ENCODE measurements at places on chromosomes 5 and 9.

DNA sequence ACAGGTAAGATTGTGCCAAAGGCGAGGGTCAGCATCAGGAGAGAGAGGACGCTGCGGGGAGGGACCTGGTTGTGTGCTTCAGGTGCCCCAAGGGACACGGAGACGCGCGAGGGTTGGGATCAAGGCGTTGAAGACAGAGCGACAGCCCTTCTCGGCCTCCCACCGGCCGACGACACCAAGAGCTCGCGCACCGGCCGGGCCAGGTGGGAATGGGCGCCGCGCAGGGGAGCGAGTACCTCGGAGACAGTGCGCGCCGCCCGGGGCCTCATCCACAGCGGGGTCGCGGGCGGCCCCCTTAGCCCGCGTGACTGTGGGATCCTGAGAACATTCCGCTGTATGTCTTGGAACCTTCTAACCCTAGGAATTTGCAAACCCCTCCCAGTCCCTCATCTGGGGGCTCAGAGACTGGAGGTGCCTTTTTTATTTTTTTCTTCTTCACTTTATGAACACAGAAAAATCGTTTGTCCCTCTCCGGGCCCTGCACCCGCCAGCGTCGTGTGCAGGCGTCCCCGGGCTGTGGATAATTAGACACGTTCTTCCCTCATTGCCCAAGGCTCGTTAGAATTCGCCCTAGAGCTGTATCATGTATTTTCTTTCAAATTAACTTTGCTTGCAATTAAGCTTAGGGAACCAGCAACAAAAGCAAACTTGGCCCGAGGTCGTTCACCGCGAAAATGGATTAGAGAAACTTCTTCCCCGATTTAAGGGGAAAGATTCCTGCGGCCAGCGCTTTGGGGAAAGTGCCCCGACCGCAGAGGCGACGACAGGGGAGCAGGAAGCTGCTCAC is 4.8 kb downstream of the FOXE1 start:
- DNase-seq = no peak

- DNase-seq = no peak
Measured at GRCh38 chr9:125772740-125773139, 25.6 kb downstream of the PBX3 start.

- DNase-seq = no peak
Measured at GRCh38 chr5:31235381-31235780, 41.9 kb downstream of the CDH6 start.

GRCh38 chr5:3265131-3265885 is 330.3 kb upstream of the IRX1 start:
- no peak for DNase-seq

DNA sequence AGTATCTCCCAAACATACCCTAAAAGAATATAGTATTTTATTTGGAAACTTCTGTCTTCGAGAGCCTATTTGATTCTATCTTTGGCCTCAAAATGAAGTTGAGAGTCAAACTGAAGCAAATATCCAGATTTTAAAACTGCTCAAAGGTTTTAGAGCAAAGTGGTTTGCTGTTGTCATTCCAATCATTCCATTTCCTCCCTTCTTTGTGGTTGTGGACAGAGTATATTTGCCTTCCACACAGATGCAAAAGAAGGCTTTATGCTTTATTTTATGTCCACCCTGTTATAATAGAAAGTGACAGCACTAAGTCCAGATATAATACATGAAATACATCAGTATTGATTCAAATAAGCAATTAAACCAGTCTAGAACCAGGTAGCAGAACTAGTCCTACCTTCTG is 12.4 kb downstream of the GZMK start:
- DNase-seq = no peak

GRCh38 chr5:164748861-164749260 is 1243.4 kb downstream of the MAT2B start:
- DNase-seq = no peak

- DNase-seq = no peak
Measured at GRCh38 chr5:35454011-35454525, 163.6 kb upstream of the SPEF2 start.

DNA sequence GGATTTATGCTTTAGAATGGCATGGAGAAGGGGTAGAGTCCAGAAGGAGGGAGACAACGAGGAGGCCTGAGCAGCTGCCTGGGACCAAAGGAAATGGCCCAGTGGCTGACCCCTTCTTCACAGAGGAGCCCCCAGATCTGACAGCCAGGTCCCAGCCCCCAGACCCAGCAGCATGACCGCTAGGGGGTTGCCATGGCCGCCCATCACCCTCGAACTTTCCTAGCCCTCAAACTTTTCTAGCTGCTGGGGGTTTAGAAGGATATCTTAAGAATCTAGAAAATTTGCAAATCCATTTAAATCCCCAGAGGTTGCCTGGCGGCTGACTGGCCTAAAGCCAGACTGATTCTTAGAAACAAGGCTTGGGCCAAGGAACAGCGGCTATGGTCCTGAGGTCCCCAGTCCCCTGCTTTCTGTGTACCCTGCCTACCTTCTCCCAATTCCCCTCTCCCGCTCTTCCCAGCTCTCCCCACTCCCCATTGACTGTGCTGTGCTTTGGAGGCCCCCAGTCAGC is 972 bp downstream of the PDGFRB start:
- no peak for DNase-seq

GRCh38 chr9:16126042-16126441 is 573.2 kb downstream of the CCDC171 start:
- DNase-seq = no peak

- no peak for DNase-seq
Measured at GRCh38 chr5:53239301-53239990, 129.9 kb upstream of the MOCS2 start.

- no peak for DNase-seq
Measured at GRCh38 chr5:170861917-170862766, at the start of gene RANBP17. Gene RANBP17 (plus strand): TSS chr5:170862018.

GRCh38 chr5:159765135-159765433 is 151.2 kb upstream of the ADRA1B start:
- no peak for DNase-seq

GRCh38 chr5:52469420-52469819 is 318.3 kb upstream of the ITGA1 start:
- no peak for DNase-seq

DNA sequence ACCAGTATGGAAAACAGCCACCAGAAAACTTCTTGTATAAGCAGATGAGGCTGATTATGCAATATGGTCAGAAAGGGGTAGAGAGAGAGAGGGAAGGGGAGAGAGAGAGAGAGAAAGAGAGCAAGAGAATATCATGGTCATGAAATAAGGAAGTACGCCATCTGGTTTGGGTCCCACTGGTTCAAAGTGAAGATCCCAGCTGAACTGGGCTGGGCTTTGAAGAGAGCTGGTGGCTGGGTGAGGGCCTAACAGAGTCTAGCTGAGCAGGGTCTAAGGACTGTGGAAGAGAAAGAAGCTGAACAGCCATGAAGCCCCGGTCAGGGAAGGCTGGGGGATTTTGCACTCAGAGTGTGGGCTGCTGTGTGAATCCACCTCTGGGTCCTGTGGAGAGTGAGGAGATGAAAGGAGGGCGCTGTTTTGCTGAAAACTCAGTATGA is 14.6 kb downstream of the TRIM14 start:
- no peak for DNase-seq

DNA sequence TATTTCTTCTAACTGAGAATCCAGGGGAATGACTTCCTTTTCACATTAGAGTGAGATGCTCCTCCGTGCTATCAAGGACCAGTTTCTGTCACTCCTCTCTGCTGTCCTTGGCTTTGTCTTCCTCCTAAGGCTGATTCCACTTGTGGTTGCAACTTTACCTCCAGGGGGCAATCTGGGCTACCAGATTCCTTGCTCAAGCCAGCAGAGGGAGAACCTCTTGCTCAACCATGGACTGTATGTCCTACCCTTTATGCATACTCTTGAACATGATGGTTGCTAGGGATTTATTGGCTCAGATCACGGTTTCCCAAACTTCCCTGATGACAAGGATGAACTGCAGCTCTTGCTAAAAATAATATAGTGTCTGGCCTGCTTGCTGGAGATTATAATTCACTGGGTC is 24.0 kb downstream of the NNT start:
- DNase-seq = no peak

GRCh38 chr5:160468363-160468975 is 46.8 kb downstream of the PTTG1 start:
- DNase-seq = no peak

- DNase-seq = no peak
Measured at GRCh38 chr9:73565026-73565425, 413.4 kb downstream of the ANXA1 start.

GRCh38 chr5:173909199-173909598 is 21.1 kb downstream of the CPEB4 start:
- DNase-seq = no peak

DNA sequence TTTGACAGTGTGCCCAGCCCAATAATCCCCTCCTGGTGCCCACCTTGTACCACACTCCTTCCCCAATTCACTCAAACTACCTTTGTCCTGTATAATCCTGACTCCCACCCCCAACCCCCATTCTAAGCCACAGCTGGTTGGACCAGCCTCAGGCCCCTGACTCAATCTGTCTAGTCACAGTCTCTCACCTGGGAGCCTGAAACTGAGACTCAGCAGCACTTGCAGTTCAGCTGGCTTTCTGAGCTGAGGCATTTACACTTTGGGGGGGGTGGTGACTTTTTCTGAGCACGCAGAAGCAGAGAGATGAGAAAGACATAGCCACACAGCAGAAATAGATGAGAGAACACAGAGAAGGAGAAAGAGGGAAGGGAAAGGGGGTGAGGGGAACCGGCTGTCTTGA is 247.3 kb downstream of the MAN2A1 start:
- no peak for DNase-seq

GRCh38 chr9:33455945-33456344 is 8.6 kb upstream of the AQP3 start:
- no peak for DNase-seq

GRCh38 chr5:11048760-11049159 is 287.7 kb upstream of the DAP start:
- no peak for DNase-seq

DNA sequence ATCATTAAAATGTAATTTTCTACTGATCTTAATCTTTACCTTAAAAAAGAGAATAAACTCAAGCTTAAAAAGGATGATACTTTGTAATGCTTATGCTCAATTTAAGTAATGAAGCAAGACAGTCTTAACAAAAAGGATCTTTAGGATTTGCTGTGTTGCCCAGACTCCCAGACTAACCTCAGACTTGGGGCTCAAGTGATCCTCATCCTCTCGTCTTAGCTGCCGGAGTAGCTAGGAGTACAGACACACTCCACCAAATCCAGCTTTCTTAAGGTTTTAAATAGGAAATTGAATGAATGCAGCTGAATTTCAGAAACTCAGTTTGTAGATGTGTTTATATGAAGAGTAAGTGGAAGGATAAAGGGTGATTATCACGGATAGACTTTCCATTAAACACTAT is 400.5 kb upstream of the DAB2 start:
- no peak for DNase-seq

- no peak for DNase-seq
Measured at GRCh38 chr5:94234987-94235386, 383.4 kb downstream of the KIAA0825 start.

GRCh38 chr5:56575821-56576220 is 239.5 kb upstream of the MAP3K1 start:
- no peak for DNase-seq

DNA sequence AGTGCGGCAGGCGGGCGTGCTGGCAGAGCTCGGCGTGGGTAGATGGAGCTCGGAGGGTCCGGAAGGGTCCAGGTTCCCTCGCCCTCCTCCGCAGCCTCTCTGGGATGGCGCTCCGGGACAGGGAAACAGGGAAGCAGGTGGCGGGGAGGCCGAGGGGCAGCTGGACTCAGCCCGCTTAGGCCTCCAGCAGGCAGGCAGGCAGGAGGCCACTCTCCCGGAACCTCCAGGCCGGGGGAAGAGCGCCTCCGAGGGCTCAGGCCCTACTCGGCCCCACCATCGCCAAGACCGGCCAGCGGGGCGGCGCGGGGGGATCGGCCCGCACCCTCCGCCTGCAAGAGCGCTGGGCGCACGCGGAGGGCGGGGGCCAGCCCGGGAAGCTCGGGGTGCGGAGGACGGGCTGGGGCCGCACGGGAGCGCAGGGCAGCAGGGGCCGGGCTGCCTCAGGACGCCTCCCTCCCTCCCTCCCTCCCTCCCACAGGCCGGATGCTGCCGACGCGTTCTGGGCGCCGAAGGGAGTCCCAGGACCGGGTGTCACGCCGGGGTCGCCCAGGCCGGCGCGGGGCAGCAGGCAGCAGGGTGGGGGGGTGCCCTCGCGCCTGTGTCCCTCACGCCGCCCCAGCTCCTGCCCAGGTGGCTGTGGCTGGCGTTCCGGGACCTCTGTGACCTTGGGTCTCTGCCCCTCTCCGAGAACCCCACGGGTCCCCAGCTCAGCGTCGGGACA is 977 bp downstream of the MGAT4B start:
- no peak for DNase-seq

DNA sequence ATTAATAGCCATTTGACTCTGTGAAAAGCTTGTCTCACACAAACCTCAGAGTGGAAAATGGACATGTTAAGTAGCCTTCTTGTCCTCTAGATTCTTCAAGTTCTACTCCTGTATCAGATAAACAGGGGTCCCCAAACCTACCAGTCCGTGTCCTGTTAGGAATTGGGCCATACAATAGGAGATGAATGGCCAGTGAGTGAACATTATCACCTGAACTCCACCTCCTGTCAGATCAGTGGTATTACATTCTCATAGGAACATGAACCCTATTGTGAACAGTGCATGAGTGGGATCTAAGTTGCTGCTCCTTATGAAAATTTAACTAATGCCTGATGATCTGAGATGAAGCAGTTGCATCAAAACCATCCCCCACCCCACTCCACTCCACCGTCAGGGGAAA is 136.3 kb downstream of the TMEM232 start:
- no peak for DNase-seq

GRCh38 chr9:131238402-131239021 is 37.8 kb downstream of the FAM78A start:
- no peak for DNase-seq

GRCh38 chr9:135930446-135931345 is 23.4 kb upstream of the CAMSAP1 start:
- DNase-seq = no peak

DNA sequence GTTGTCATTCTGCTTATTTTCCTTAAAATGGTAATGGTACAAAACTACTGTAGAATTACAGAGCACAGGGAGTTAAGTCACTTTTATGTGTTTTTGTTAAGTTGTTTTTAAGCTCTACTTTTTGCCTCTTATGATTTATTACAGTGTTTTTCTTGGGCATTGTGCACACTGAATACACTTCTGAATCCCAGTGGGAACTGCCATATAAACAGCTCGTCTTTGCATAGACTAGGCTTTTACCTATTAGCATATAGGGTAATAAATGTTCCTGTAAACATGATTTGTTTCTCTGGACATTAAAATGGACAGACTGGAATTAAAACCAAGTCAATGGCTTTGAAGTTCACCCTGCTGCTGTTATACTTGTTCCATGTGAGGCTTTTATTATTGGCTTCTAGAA is 12.2 kb downstream of the KLF9 start:
- DNase-seq = no peak

GRCh38 chr5:92703976-92704375 is 877.0 kb downstream of the NR2F1-AS1 start:
- no peak for DNase-seq
